ENCODE measurements at places on chromosomes 6 and 20.

GRCh38 chr6:10626154-10626741 is 68.2 kb downstream of the C6orf52 start:
- no peak for DNase-seq

- no peak for DNase-seq
These were observed 266.2 kb downstream of the TENT5A start for GRCh38 chr6:81486234-81486633.

- DNase-seq, result peak; percentile 48
These were observed 185.1 kb downstream of the CLIC5 start for GRCh38 chr6:45830441-45831139.

- no peak for DNase-seq
These were observed 102.9 kb upstream of the FRMD1 start for GRCh38 chr6:168181876-168182275.

GRCh38 chr6:44049989-44050871 is 77.0 kb downstream of the MRPL14 start:
- DNase-seq, result no peak

DNA sequence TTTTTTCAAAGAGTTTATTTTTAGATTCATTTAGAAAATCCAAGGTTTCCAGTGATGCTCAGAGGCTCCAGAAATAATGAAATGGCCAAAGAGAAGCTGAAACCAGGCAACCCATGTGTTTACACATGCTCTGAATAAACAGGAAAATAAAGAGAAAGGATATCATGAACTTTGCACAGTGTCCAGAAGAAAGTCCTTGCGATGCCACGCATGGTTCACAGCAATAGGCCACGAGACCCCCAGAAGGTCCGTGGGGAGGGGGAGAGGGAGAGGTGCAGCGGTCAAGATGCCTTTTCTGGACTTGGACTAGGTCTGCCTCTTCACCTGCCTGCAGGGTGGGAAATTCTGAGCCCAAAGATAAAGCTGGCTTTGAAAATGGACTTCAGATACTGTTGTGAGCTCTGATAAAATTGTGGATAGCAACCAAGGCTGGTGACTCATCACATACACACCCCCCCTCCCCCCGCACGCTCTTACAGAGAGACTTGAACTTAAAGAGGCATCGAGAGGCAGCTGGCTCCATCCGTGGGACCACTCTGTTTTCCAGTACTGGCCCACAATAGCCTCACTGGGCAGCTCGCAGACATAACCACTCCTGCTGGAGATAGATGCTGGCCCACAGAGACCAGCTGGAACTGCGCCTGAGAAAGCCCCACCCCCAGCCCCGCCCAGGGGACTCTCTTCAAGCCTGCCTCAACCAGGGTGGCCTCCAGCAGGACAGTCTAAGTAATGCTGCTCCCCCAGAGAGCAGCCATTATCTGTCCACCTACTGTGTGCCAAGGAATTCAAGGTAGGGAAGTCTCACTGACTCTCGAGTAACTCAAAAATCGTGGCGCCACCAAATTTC is 21.2 kb upstream of the NFATC2 start:
- DNase-seq, result no peak

- no peak for DNase-seq
These were observed 37.7 kb downstream of the ARHGAP18 start for GRCh38 chr6:129672341-129672682.

GRCh38 chr20:51372176-51372803 is 170.2 kb downstream of the NFATC2 start:
- DNase-seq, result peak; percentile 30

DNA sequence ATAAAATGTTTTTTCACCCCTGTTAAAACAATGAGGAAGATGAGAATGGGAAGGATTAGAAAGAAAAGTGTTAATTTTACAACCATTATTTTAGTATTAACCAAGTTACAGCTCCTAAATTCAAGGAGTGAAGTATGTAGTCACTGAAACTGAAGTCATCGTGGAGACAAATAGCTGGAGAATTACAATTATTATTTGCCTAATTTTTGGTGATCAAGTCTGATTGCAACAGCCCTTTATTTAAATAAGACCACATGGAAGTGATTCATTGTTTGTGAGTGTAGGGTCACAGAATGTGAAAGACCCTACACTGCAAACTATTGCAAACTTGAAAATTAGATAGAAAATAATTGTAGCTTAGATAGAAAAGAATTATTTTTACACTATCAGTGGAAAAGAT is 292.4 kb downstream of the CENPW start:
- DNase-seq, result no peak

- no peak for DNase-seq
These were observed 43.2 kb upstream of the DDR1 start for GRCh38 chr6:30840935-30841643.

GRCh38 chr6:36984581-36985416 is 1.2 kb downstream of the MTCH1 start:
- peak; percentile 32 for DNase-seq

DNA sequence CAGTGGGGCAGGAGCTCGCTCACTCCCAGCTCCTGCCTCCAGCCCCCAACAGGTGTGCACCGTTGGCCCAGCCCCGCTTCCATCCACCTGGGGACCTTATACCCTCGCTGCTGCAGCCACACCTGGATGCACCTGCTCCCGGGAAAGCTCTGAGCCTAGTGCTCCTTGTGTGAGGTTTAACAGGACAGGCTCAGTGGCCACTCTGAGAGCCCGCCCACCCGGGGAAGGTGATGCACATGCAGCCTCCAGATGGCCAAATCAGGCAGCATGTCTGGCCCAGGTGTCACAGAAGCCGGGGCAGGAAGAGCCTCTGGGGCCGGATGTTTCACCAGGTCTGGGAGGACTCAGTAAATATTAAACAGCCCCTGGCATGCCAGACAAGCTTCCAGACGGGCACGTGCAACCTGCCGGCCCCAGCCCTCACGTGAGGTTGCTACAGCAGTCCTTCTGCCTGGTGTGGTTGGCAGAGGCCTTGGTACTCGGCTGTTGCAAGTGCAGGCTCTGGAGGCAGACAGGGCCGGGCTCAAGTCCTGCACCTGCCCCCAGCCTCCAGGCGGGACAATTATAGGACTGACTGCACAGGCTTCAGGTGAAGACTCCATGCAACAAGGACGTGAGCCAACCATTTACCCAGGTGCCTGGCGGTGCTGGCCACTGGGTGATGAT is 66.9 kb downstream of the RIPOR3 start:
- DNase-seq, result no peak

DNA sequence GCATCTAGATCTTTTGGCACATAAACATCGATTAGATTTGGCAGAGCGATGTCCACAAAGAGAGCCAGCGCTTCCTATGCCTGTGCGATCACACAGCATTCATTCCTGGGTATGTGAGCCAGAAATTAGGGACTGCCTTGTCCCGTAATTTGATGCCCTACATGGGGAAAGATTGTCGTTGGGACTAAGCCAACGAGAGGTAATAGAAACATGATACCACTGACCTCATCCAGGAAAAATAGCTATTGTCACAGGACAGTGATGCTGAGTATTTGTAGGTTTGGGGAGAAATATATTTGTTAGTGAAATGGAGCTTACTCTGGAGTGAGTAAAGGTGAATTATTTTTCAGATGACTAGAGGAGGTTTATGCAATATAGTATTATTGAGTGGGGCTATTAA is 154.0 kb downstream of the TSHZ2 start:
- DNase-seq, result no peak

- no peak for DNase-seq
These were observed 125.7 kb downstream of the SLC23A2 start for GRCh38 chr20:4875578-4876067.

DNA sequence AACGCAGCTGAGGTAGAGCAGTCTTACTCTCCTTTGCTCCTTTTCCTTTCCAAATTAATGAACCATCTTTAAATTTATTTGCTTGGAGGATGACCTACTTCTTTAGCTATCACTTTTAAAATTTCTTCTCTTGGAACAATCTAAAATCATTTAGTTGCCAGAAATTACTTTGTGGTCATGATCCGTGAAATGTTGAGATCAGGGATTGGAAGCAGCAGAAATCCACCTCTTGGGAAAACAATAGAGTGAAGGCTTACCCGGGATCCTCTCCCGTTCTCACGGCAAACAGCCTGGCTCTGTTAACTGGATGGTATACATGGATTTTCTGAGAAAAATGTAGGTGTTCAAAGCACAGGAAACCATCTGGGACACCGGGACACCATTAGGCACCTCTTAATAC is 7.7 kb downstream of the AKAP12 start:
- DNase-seq, result no peak

DNA sequence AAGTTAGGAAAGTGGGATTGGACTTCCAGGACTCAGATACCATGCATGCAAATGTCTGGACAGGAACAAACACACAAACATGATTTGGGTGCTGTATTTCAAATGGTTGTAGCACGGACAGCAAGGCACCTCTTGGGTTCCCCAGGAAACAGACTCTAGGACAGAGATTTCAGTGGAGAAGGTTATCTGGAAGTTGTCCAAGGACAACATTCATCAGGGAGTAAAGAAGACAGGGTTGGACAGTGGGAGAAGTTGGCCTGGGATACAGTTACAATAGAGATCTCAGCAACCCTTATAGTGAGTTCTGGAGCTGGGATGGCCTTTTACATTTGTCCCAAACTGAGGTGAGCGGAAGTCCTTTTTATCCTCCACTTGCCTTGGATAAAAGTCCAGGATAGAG is 19.8 kb upstream of the TINAG start:
- DNase-seq, result no peak

DNA sequence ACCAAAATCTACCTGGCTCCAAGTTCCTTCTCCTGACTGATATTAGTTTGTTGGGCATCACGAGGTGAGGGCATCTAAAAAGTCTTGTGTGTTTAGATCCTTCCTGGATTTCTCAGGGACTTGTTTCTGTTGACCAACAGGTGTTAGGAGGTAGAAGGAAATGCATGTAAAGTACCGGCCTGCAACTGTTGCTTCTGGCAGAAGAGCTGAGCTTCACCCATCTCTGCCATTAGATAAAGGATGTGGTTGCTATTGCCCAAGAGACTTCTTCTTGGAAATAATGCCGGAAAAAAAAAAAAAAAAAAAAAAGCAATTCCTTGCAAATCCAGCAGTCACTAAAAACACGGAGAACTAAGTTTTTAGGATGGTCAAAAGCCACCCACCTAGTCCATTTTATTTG is 303.1 kb downstream of the CDH26 start:
- DNase-seq, result no peak

- DNase-seq, result no peak
These were observed 469.3 kb downstream of the HAO1 start for GRCh38 chr20:7470912-7471311.

DNA sequence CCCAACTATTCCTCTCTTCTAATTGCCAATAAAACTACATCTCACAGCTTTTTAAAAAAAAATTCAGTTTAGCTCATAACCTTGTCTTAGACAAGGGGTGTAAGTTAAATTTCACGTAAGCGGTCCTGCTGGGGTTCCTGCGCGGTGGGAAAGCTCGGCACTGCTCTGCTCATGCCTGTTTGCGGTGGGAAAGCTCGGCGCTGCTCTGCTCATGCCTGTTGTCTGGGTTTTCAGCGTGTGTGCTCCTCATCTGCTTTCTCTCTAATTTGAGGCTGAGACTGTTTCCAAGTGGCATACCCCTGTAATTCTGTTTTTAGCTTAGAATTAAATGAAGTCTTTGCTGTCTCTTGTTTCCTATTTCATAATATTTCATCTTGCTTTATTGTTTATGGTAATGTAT is 18.6 kb downstream of the ARID1B start:
- DNase-seq, result no peak

- DNase-seq, result no peak
These were observed 9.9 kb downstream of the SMLR1 start for GRCh38 chr6:130837067-130837466.

- no peak for DNase-seq
These were observed 654.0 kb downstream of the QKI start for GRCh38 chr6:164068527-164068926.

DNA sequence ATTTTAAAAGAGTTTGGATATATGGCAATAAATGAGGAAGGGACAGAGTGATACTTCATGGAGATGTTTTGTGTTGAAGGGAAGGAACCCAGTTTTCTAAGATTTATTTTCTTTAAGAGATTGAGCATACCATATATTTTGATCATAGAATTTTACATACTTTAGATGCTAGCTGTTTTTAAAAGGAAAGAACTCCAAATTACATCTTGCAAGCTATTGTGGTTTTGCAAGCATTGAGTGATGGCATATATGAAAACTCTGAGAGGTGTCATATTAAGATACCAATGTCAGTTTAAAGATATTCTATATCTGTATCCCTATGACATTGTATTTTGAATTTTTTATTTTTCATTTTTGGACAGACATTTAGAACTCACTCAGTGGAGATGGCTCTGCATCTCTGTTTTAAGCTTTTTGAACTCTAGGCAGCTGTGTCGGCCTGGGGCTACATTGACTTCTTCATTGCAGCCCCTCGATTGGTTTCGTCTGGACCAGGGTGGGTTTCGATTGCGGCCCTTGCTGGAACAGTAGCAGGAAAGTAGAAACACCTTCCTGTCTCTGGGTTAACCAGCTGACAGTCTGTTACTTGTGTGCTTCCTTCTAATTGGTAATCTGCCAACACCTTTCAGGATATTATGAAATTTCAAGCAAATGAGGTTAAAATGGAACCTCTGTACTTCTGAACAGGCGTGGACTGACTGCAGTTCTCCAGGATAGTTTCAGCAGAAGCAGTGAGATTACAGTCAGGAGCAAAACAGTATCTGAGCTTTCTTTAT is 14.0 kb downstream of the IGF2R start:
- no peak for DNase-seq

DNA sequence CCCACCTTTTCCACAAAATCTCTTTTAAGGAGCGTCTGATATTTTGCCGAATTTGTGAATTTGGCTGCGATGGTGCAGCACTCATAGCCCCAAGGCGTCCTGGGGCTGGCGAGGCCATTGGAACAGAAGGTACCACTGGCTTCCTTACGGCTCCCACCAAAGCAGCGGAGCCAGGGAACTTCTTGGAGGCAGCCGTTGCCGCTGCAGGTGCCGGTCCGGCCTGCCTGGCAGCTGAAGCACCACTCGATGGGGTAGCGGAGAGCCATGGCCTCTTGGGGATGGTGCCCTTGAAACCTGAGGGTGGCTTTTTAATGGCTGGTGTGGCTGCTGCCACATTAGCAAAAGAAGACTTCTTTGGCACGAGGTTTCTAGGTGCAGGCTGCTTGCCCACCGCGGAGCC is 29.8 kb downstream of the DIDO1 start:
- DNase-seq, result no peak

- no peak for DNase-seq
These were observed 66.7 kb upstream of the SLC22A16 start for GRCh38 chr6:110543106-110543505.

- no peak for DNase-seq
These were observed 9.6 kb downstream of the BTNL2 start for GRCh38 chr6:32397252-32397920.

DNA sequence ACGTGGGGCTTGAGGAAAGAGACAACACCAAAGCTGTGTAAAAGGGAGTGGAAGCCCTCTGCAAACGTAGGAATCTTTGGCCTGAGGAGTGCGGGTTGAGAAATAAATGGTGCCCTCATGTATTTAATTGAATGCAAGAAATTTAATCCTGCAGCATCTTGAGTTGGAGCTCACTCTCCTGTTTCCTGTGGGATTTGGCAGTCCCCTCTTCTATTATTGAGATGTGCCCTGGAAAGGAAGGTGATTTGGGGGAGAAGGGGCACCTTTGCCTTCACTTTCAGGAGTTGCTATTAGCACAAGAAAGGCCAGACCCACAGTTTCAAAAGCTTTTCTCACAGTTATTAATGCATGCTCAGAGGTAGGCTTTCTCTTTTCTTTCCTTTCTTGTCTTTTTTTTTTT is 201.4 kb upstream of the HDDC2 start:
- no peak for DNase-seq

- no peak for DNase-seq
These were observed 31.2 kb downstream of the GCNT2 start for GRCh38 chr6:10552270-10552810.

GRCh38 chr6:165117121-165117520 is 192.3 kb downstream of the C6orf118 start:
- no peak for DNase-seq

Measured in activated T-helper 2 cell treated with anti-CD3 and anti-CD28 coated beads, Interferon-gamma antibody, Interleukin-2, Interleukin-4, amounts not matched to agents 10 μg/mL and 5 μg/mL and 100 μg/mL, durations not matched to agents 14 hours and 24 hours and 36 hours (primary cell).